ENCODE measurements at places on chromosomes 7 and 10.

DNA sequence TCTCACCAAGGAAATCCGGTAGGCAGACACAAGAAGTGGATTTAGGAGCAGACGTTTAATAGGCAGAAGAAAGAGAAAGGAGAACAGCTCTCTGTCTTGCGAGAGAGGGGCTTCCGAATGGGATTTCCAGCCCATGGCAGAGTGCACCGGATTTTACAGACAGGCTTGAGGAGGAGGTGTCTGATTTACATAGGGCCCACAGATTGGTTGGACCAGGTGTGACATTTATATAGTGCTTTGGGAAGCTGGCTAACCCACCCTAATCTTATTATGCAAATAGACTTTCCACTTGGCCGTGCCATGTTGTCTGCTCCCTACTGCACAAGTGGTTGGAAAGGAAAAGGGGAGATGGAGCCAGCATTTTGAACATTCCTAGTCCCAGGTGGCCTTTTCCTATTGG lies 57.8 kb downstream of the ANKMY2 start:
- DNase-seq = no peak

- DNase-seq = no peak
Observed at GRCh38 chr10:112229096-112229495, 45.5 kb upstream of the GPAM start.

- no peak for DNase-seq
Observed at GRCh38 chr7:54961391-54961790, 57.4 kb upstream of the EGFR start.

GRCh38 chr7:158868764-158869410 lies 12.5 kb downstream of the DYNC2I1 start:
- DNase-seq = no peak

DNA sequence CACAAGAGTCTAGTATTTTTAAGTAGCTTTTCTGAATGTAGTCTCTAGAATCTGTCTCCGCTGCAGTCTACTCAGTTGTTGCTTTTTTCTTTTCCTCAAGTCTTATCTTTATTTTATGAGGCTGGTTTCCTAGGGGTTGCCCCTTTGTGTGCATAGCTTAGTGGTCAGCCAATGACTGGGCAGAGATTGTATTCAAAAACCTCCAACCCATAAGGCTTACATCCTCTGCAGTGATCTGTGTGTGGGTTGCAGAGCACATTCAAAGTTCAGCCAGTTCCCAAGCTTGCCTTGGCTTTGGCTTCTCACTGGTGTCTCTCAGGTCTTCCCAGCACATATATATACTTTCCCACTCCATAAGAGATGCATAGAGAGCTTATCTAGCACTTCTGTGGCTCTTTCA lies 160.0 kb upstream of the TCF7L2 start:
- no peak for DNase-seq

GRCh38 chr7:75716992-75717626 lies 21.6 kb downstream of the HIP1 start:
- DNase-seq = no peak
